Endodermal cell (in vitro differentiated cells): ENCODE measurements at places on chromosomes 5 and 9. TPM values are rescaled to one million over a fixed set of nuclear protein-coding genes. Genes with fewer than 3 reads are reported as not detected.

GRCh38 chr5:138912093-138912492, 37.0 kb upstream of the LRRTM2 start:
- no peaks in the 10 kb centered on the region for H3K4me1 ChIP-seq
- peaks cover 55% of the 10 kb centered on the region for H3K36me3 ChIP-seq
- no peak overlapping the region for H3K4me3 ChIP-seq
- no peak for DNase-seq
- H3K27ac ChIP-seq = no peak overlapping the region

GRCh38 chr5:146626936-146627335, 110.9 kb upstream of the GPR151 start:
- DNase-seq = no peak
- no peak overlapping the region for H3K4me3 ChIP-seq
- no peak overlapping the region for H3K27ac ChIP-seq
- no peaks in the 10 kb centered on the region for H3K27me3 ChIP-seq
- H3K4me1 ChIP-seq = no peaks in the 10 kb centered on the region

- no peak overlapping the region for H3K4me3 ChIP-seq
- peaks cover 5% of the 10 kb centered on the region for H3K4me1 ChIP-seq
- no peaks in the 10 kb centered on the region for H3K36me3 ChIP-seq
- H3K27ac ChIP-seq = no peak overlapping the region
- H3K27me3 ChIP-seq = no peaks in the 10 kb centered on the region
These were observed 154.0 kb downstream of the SLC12A2 start for GRCh38 chr5:128237546-128237945.

- peaks cover 9% of the 10 kb centered on the region for H3K4me1 ChIP-seq
- H3K27ac ChIP-seq = peak overlapping the region; percentile 85
- H3K27me3 ChIP-seq = no peaks in the 10 kb centered on the region
- no peaks in the 10 kb centered on the region for H3K36me3 ChIP-seq
- no peak for DNase-seq
These were observed 30.5 kb downstream of the CNTFR start for GRCh38 chr9:34558919-34559623.

- H3K27me3 ChIP-seq = no peaks in the 10 kb centered on the region
- no peak overlapping the region for H3K4me3 ChIP-seq
- H3K4me1 ChIP-seq = no peaks in the 10 kb centered on the region
- no peak for DNase-seq
- no peak overlapping the region for H3K27ac ChIP-seq
- no peaks in the 10 kb centered on the region for H3K36me3 ChIP-seq
These were observed 8.6 kb upstream of the PHYKPL start for GRCh38 chr5:178241231-178241663.

DNA sequence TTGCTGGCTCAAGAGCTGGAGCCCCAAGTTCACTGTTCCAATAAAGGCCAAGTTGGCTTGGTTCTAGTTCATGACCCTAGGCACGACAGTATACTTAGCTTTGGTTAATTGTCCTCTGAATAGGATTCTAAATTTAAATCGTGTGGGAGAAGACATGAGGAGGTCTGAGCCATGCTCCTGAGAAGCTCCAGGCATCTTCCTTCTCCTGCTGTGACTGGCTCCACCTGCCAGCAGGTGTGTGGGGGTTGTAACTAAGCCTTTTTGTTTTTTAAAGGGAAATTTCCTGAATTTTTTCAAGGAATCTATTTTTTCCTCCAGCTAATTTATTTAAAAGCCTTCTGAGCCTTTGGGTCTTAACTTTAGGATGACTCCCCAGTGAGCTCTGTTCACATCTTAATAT, 20.2 kb upstream of the TRIM36 start:
- no peaks in the 10 kb centered on the region for H3K36me3 ChIP-seq
- peaks cover 5% of the 10 kb centered on the region for H3K27me3 ChIP-seq
- H3K27ac ChIP-seq = no peak overlapping the region
- no peak overlapping the region for H3K4me3 ChIP-seq

- H3K27me3 ChIP-seq = no peaks in the 10 kb centered on the region
- no peaks in the 10 kb centered on the region for H3K36me3 ChIP-seq
- H3K27ac ChIP-seq = no peak overlapping the region
- H3K4me3 ChIP-seq = no peak overlapping the region
These were observed 233.5 kb upstream of the WWC1 start for GRCh38 chr5:168057905-168058304.

- H3K4me3 ChIP-seq = no peak overlapping the region
- no peaks in the 10 kb centered on the region for H3K27me3 ChIP-seq
- DNase-seq = no peak
- H3K36me3 ChIP-seq = no peaks in the 10 kb centered on the region
These were observed 61.8 kb upstream of the CEMIP2 start for GRCh38 chr9:71830153-71830552.

DNA sequence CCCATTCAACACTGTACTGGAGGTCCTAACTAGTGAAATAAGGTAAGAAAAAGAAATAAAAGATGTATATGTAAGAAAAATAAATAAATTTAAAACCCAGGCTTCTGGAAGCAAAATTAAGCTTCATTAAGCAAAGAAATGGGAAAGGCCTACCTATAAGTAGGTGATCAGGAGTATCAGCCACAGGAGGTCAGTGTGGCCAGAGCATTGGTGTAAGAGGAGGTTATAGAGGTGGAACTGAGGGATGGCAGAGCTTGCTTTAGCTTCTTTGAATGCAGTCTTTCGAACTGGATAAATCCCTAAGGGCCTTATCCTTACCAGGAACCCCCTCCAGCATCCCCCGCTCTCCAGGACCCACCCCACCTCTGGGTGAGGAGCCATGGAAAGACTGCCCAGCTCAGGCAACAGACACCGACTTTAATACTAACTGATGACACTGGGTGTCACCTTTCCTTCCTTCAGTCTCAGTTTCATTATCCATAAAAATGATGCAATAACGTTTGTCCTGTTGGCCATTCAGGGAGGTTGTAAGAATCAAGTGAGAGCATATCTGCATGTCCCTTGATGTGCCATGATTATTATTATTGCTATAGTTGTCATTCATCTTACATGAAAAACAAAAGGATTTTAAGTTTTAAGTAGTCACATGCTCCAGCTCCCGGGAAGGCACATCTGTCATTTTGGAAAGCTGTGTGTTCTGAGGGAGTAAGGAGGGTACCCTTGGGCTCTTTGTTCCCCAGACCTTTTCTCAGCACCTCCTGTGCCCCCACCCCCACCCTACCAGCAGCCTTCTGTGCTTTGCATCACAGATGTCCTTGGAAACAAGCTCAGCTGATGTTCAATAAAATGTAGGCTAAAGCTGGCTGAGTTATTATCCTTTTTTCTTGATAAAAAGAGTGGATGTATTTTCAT, 50.8 kb upstream of the CTNNA1 start:
- H3K27me3 ChIP-seq = no peaks in the 10 kb centered on the region
- H3K27ac ChIP-seq = peak overlapping the region; percentile 61
- DNase-seq = no peak
- no peaks in the 10 kb centered on the region for H3K4me1 ChIP-seq
- H3K4me3 ChIP-seq = no peak overlapping the region

DNA sequence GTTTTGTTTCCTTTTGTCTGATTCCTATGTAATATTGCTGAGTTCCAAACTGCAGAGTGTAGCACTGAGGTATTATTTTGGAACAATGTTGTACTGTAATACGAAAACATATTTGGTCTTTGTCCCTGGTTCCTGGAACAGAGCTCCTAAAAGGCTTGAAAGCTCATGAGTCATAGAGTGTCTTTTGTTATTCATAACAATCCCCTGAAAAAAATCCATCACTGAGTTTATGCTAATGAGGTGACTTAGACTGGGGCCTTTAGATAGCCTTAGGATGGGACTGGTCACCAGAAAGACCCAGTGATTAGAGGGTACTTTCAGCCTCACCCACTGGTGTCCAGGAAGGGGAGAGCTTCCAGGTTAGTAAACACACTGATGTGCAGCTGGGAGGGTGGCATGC, 132.7 kb upstream of the POU5F2 start:
- no peaks in the 10 kb centered on the region for H3K4me1 ChIP-seq
- H3K4me3 ChIP-seq = no peak overlapping the region

NEURL1B gene
- total RNA-seq = 4.9 TPM in 2 replicates

FGD3 gene
- total RNA-seq = 0.97 and 1.9 TPM in 2 replicates
